ENCODE measurements at places on chromosomes 11 and 22.

GRCh38 chr11:4044976-4045646 lies 49.5 kb upstream of the RRM1 start:
- DNase-seq = no peak
- no peaks in the 10 kb centered on the region for H3K36me3 ChIP-seq
- H3K27ac ChIP-seq = no peak overlapping the region
- no peaks in the 10 kb centered on the region for H3K4me1 ChIP-seq

DNA sequence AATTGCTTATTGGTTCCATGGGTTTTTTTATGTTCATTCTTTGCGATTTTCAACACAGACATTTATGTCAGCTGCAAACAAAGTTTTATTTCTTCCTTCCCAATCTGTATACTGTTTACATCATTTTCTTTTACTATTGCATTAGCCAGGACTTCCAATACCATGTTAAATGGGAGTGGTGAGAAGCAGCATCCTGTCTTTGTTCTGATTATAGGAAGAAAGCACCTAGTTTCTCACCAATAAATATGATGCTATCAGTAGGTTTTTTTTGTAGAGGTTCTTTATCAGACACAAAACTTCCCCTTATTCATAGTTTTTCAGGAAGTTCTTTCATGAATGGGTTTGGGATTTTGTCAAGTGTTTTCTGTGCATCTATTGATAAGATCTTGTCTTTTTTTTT lies 28.0 kb upstream of the OR8B8 start:
- DNase-seq = no peak
- no peaks in the 10 kb centered on the region for H3K27me3 ChIP-seq
- no peaks in the 10 kb centered on the region for H3K36me3 ChIP-seq
- no peak overlapping the region for H3K27ac ChIP-seq

DNA sequence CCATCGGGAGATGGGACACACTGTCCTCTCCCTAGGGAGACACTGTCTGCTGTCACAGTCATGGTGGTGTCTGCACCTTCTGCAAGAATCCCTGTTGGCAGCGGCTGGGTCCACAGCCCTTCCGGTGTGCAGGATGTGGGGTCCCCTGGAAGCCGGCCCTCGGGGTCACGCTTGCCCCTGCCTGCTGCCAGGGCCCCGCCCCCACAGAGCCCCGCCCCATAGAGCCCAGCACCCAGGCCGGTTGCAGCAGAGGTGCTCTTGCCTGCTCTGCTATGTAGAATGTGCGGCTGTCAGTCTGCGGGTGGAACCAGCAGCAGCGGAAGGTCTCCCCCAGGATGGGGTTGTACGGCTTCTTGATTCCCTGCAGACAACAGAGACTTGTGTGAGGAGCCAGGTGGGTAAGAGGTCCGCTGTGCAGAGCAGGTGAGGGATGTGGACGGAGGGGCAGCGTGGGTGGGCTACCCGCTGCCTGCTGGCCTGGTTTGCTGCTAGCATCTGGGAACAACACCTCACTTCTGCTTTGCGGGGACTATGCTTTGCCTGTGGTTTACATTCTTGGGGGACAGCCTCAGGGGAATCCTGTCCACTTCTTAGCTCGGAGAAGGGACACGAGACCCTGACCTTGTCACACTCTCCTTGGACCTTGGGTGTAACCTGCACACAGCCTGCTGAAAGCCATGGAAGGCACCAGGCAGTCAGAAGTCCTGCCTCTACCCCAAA lies 44.9 kb upstream of the CARS1 start:
- peaks cover 5% of the 10 kb centered on the region for H3K4me1 ChIP-seq
- H3K27ac ChIP-seq = no peak overlapping the region
- H3K4me3 ChIP-seq = no peak overlapping the region
- DNase-seq = no peak

DNA sequence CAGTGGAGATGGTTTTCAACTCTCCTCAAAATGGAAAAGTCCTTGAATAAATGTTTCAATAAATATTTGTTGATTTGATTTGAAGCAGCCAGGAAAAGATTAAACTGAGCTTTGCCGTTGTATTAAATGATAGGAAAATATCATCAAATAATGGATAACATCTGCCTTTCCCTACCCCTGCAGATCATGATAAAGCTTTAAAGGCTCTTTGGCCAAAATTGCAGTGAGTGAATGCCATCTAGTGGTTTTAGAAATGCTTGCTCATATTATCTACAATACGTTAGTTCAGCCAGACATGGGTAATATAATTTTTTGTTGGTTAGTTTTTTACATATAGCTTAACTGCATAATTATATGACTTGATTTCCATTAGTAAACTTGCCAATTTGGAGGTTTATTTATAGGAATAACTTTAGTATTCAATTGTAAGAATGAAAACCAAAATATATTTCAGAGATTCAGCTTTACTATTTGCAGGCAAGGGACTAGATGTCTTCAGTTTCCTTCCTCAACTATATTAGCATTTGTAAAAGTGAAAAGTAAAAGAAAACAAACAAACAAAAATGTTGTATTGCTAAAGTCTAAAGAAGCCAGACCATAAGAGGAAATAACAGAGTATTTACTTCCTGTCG lies 159.2 kb downstream of the MSANTD4 start:
- no peak overlapping the region for H3K27ac ChIP-seq
- H3K27me3 ChIP-seq = no peaks in the 10 kb centered on the region

DNA sequence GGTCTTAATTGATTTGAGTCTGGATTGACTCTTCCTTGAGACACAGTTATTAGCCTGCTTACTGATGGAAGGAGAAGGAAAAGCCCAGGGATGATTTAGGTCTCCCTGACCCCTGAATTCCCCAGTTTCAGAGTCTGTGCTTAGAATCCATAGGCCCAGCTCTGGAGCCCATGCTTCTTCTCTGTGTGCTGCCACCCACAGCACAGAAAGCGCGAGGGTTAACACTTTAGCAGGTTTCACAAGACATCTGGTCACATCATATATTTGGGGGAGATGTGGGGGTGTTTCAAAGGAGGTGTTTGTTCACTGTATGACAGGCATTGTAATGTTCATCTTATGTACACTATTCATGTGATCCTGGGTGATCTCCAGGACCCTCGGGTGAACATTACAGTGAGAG lies 107.0 kb downstream of the PPP6R3 start:
- H3K27me3 ChIP-seq = no peaks in the 10 kb centered on the region
- DNase-seq = no peak
- no peak overlapping the region for H3K4me3 ChIP-seq
- no peaks in the 10 kb centered on the region for H3K4me1 ChIP-seq

GRCh38 chr11:133995066-133995465 lies 38.3 kb upstream of the IGSF9B start:
- no peak for DNase-seq
- no peak overlapping the region for H3K27ac ChIP-seq
- no peaks in the 10 kb centered on the region for H3K27me3 ChIP-seq
- H3K4me1 ChIP-seq = 0 out of 2 replicates have a peak, but pooled peaks cover 10% of the 10 kb centered on the region
- H3K4me3 ChIP-seq = no peak overlapping the region

GRCh38 chr22:35649636-35650250 lies 1.5 kb downstream of the APOL6 start:
- H3K27ac ChIP-seq = no peak overlapping the region
- no peak for DNase-seq
- peaks cover 9% of the 10 kb centered on the region for H3K27me3 ChIP-seq
- H3K36me3 ChIP-seq = peaks cover 3% of the 10 kb centered on the region
- H3K4me3 ChIP-seq = no peak overlapping the region

- H3K36me3 ChIP-seq = peaks cover 35% of the 10 kb centered on the region
- no peaks in the 10 kb centered on the region for H3K4me1 ChIP-seq
- no peak for DNase-seq
- no peak overlapping the region for H3K4me3 ChIP-seq
- H3K27ac ChIP-seq = no peak overlapping the region
Observed at GRCh38 chr22:23284504-23285033, 104.3 kb downstream of the BCR start.

DNA sequence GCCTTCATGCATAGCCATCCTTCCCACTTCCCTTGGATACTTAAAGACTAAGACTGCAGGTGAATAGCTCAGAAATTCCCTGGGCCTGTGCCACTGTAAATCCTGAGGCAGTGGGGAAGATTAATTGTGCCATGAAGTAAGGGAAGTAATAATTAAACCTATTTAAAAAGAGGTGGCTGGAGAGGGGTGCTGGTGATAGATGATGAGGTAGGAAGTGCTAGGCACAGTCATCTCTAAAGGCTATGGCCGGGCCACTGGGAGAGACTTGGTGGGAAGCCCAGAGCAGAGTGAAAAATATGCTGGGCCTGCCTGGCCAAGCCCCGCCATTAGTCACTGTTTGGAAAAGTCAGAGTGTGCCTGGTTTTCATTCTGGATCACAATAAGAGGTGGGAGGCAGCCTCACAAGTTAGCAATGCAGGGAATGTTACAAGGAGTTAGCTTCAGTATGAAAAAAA lies 197.2 kb upstream of the PITPNB start:
- H3K4me1 ChIP-seq = peaks cover 34% of the 10 kb centered on the region
- H3K4me3 ChIP-seq = no peak overlapping the region
- H3K27me3 ChIP-seq = peaks cover 3% of the 10 kb centered on the region
- no peak overlapping the region for H3K27ac ChIP-seq

- H3K4me3 ChIP-seq = peak overlapping the region; percentile 96
- no peaks in the 10 kb centered on the region for H3K27me3 ChIP-seq
- DNase-seq = no peak
- H3K27ac ChIP-seq = peak overlapping the region; percentile 41
- H3K4me1 ChIP-seq = peaks cover 28% of the 10 kb centered on the region
Observed at GRCh38 chr22:41470886-41471285, 2.0 kb downstream of the ACO2 start.

GRCh38 chr11:125223901-125224361 lies 59.4 kb downstream of the PKNOX2 start:
- peaks cover 6% of the 10 kb centered on the region for H3K27me3 ChIP-seq
- no peak overlapping the region for H3K27ac ChIP-seq
- H3K4me1 ChIP-seq = peaks cover 50% of the 10 kb centered on the region
- no peak overlapping the region for H3K4me3 ChIP-seq
- no peak for DNase-seq
- H3K36me3 ChIP-seq = no peaks in the 10 kb centered on the region

DNA sequence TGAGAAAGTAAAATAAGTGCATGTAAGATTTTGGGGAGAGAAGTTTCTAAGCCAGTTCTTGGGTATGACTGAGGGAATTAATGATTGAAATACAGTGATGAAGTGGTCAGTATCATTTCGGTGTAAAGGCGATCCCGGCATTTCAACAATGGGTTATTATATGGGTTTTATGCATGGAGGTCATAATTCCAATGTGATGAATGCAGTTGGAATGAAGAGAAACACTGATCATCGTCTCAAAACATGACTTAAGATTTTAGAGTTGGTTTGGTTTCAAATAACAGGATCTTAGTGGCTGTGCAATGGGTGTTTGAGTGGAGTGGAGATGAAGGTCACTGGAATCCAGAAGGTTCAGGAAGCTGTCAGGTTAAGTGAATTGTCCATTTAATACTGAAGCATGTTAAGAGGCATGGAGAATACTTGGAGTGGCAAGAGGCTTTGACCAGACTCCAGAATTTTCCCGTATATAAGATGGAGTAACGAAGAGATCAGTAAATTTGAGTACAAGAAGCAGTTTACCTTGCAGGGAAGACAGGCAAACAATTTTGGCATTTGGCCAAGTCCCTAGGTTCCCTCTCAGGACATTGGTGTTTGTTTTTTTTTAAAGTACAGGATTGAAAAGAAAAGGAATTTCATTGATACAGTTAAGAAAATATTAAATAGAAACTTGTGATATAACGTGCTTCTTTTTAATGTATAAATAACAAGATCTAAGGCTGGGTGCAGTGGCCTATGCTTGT lies 96.4 kb upstream of the BIRC3 start:
- DNase-seq = no peak
- peaks cover 37% of the 10 kb centered on the region for H3K36me3 ChIP-seq
- H3K4me3 ChIP-seq = no peak overlapping the region
- H3K4me1 ChIP-seq = peaks cover 19% of the 10 kb centered on the region
- no peaks in the 10 kb centered on the region for H3K27me3 ChIP-seq

DNA sequence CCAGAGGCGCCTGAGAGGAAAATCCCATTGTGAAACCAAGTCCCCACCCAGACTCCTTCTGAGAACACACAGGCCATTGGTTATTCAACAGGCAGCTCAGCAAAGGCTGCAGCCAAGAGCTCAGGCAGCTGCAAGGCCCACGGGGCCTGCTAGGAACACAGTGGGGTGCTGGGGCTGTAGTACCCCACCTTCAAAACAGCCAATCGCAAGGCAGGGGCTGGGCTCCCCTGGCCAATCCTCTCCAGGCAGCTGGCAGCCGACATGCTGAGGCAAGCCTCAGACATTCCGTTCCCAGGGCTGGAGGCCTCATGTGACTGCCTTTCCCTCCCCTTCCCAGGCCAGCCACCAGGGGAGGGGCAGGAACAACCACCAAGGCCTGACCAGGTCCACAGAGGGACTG lies 6.6 kb downstream of the PRODH start:
- no peak overlapping the region for H3K27ac ChIP-seq
- H3K27me3 ChIP-seq = no peaks in the 10 kb centered on the region
- H3K36me3 ChIP-seq = no peaks in the 10 kb centered on the region
- no peak overlapping the region for H3K4me3 ChIP-seq
- no peaks in the 10 kb centered on the region for H3K4me1 ChIP-seq

DNA sequence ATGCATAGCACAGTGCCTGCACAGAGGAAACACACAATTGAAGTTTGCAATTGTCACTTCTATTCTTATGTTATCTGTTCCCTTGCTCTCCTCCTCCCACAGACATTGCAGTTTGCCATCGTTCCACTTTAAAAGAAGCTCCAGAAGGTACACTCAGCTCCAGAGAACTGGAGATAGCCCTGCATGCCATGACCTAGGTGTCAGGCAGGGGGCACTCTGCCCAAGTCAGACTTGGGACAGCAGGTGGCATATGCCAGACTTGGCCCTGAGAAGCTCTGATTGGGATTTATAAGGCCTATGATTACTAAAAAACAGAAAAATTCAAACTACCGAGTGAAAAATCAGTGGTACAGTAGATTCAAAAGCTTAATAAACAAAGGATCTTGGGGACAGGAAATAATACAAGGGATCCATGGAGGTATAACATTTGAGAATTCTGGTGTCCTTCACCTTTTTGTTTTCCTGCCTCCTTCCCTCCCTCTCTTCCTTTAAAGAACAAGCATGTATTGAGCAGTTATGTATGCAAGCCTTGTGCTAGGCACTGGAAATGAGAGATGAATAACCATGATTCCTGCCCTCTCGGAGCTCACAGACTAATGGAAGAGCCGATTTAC lies 40.0 kb downstream of the TENM4 start:
- peaks cover 5% of the 10 kb centered on the region for H3K4me1 ChIP-seq
- DNase-seq = peak; percentile 72
- no peak overlapping the region for H3K4me3 ChIP-seq
- H3K27ac ChIP-seq = no peak overlapping the region
- H3K27me3 ChIP-seq = no peaks in the 10 kb centered on the region

- H3K27ac ChIP-seq = peak overlapping the region; percentile 57
Observed at GRCh38 chr11:11871991-11872401, 30.2 kb downstream of the USP47 start.

- no peak overlapping the region for H3K4me3 ChIP-seq
Observed at GRCh38 chr22:44686873-44687600, 15.0 kb upstream of the PRR5 start.

GRCh38 chr11:68313574-68314202 lies 1.3 kb downstream of the LRP5 start:
- H3K4me3 ChIP-seq = peak overlapping the region; percentile 88
- peaks cover 5% of the 10 kb centered on the region for H3K27me3 ChIP-seq
- H3K27ac ChIP-seq = peak overlapping the region; percentile 97
- peaks cover 55% of the 10 kb centered on the region for H3K4me1 ChIP-seq
- H3K36me3 ChIP-seq = no peaks in the 10 kb centered on the region

GRCh38 chr11:68839911-68840641 lies 1.6 kb downstream of the CPT1A start:
- H3K36me3 ChIP-seq = no peaks in the 10 kb centered on the region
- H3K27me3 ChIP-seq = peaks cover 55% of the 10 kb centered on the region
- H3K27ac ChIP-seq = peak overlapping the region; percentile 84
- H3K4me1 ChIP-seq = peaks cover 48% of the 10 kb centered on the region
- no peak for DNase-seq
- peak overlapping the region; percentile 75 for H3K4me3 ChIP-seq

- H3K4me3 ChIP-seq = no peak overlapping the region
- H3K27ac ChIP-seq = no peak overlapping the region
- no peak for DNase-seq
- no peaks in the 10 kb centered on the region for H3K36me3 ChIP-seq
- peaks cover 7% of the 10 kb centered on the region for H3K27me3 ChIP-seq
Observed at GRCh38 chr11:2316169-2316962, 14.6 kb downstream of the TSPAN32 start.

Data from WTC11 (cell line).